ENCODE measurements at places on chromosomes 6 and 20.

DNA sequence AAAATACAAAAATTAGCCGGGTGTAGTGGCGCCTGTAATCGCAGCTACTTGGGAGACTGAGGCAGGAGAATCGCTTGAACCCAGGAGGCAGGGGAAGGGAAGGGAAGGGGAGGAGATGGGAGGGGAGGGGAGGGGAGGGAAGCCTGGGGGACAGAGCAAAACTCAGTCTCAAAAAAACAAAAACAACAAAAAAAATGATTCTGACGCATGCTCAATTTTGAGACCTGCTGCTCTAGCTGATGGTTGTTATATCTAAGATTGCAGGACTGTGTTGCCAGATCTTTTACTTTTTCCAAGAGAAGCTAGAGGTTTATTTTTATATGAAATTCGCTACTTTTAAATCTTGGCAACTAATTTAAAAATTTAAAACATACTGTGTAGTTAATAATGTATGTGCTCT is 2.4 kb upstream of the WFDC2 start:
- no peak for DNase-seq

DNA sequence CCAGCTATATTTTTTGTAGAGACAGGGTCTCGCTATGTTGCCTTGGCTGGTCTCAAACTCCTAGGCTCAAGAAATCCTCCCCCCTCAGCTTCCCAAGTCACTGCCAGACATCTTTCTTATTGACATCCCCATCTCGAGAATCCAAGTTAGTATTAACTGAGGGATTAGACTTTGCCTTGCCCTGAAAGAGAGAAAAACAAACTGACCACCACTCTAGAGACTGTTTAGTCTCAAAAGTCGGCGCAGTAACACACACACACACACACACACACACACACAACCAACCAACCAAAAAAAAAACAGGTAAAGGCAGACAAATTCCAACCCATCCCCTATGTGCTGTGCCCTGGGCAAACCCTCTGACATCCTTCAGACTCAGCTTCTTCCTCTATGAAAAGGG is 27.2 kb upstream of the PNPLA1 start:
- no peak for DNase-seq

DNA sequence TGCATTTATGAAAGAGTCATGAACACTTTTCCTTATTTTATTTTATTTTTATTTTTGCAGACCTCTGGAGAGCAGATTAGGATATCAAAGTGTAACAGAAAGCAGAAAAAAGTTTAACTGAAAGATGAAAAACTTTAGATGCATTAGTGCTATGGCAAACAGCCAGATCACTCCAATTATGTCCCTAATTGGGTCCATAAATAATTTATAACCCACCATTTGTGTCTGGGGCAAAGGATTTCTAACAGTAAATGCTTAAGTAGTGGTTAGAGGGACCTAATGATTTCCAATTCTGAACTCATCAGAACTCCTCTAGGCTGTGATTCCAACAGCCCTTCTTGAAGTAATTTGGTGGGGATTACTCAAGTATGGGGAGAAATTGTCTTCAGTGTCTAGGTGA is 93.7 kb upstream of the PROKR2 start:
- DNase-seq = no peak

DNA sequence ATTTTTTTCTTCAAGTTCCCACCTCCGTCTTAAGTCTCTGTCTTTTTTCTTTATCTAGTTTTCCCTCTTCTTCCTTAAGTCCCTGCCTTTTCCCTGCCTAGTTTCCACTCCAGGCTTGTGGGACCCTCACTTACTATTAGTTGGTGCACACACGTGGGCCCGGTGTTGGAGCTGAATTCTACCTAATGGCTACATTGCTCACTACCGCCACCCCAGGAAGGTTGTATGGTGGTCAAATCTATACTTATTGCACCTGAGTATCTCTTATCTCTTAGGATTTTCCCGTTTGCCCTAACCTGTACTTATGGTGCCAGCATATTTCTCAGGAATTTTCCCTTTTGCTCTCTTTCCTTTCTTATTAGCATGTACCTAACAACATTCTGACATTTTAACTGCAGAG is 692.8 kb downstream of the EPM2A start:
- no peak for DNase-seq

DNA sequence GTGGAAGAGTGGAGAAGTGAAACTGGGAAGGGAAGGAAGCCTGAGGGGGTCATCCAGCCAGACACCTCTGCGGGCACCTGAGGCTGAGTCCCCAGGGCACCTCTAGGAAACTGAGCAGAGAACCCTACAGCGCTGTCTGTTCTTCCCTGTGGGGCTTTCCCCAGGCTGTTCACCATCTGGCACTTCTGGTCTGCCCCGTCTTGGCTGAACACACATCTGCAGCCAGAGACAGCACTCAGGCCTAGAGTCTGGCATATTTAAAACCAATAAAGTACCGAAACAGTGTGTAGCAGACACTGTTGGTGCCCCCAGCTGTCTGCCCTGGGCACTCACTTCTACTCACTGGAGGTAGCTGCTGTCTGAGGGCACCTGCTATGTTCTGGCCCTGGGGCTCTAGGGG is 9.4 kb upstream of the ARFGEF2 start:
- DNase-seq = no peak

DNA sequence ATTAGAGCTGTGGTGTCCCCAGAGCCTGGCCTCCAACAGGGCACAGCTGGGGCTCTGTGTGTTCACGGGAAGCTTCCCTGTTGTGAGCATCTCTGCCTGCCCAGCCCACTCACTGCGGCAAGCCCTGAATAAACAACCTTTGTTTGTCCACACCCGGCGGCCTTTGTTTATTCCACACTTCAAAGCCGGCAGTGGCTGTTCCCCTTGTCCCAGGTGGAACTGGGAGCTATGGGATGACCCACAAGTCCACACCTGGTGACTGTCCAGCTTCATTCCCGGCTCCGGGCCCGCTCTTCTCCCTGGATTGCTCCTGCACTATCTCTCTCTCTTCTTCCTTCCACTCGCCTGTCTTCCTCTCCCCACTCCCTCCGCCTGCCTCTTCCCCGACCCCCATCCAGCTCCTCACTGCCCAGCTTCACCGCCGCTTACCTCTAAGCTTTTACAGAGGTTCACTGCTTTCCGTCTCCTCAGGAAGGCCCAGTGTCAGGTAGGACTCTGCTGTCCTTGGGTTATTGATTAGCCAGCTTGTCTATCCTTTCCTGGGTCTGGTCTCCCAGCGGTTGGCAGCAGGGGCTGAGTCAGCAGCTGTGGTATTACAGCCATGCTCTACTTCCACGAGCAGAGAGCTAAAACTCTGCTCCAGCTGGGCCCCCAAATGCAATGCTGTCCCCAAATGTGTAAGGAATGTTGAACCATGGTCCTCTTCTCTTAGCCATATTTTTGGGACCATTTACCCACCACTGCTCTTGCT is 17.8 kb downstream of the DACT2 start:
- DNase-seq = peak; percentile 63

DNA sequence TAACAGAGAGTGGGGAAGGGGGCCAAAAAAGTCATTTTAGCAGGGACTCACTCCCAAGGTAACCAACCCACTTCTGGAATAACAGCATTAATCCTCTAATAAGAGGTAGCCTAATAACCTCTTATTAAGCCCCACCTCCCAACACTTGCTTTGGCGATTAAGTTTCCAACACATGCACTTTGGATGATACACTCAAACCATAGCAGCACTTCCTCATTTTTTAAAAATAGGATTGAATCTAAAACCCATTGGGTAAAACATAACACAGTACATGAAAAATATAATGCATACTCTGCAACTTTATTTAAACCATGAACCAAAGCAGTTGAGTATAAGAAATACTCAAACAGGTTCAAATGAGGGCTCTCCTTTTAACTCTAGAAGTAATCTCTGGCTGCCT is 318.3 kb downstream of the HACE1 start:
- DNase-seq = no peak

GRCh38 chr6:108157981-108158525 is 7.8 kb upstream of the NR2E1 start:
- no peak for DNase-seq

- no peak for DNase-seq
Observed at GRCh38 chr6:44043479-44044153, 83.6 kb downstream of the MRPL14 start.

DNA sequence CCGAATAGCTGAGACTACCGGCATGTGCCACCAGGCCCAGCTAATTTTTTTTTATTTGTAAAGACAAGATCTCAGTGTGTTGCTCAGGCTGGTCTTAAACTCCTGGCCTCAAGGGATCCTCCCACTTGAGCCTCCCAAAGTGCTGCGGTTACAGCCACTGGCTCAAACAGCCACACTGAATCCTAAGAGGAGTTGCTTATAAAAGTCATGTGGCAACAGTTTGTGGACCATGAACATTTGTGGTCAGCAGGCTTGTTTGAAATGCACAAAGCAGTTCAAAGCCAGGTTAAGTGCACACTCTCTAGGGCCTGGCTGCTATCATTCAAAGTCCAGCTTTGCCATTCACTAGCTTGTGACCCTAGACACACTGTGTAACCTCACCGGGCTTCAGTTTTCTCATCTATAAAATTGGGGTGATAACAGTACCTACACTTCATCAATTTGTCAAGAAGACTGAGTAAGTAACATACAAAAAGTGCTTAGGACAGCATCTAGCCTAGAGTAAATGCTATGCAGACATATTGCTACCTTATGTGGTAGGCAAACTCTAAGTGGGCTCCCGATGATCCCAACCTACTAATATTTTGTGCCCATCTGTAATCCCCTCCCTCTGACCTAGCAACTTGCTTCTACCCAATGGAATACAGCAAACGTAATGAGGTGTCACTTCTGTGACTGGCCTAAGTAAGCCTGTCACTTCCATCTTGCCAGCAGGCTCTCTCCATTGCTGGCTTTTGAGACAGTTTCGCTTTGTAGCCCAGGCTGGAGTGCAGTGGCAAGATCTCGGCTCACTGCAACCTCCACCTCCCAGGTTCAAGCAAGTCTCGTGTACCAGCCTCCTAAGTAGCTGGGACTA is 122.9 kb downstream of the ZMYND8 start:
- DNase-seq = no peak

- DNase-seq = no peak
Observed at GRCh38 chr6:167576050-167576741, 250.5 kb upstream of the AFDN start.

DNA sequence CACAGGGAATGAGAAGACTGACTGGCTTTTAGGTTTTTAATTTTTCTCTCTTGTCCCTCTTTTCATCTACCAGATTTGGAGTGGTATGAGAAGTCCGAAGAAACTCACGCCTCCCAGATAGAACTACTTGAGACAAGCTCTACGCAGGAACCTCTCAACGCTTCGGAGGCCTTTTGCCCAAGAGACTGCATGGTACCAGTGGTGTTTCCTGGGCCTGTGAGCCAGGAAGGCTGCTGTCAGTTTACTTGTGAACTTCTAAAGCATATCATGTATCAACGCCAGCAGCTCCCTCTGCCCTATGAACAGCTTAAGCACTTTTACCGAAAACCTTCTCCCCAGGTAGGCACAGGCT is 644 bp downstream of the MAD2L1BP start:
- no peak for DNase-seq

DNA sequence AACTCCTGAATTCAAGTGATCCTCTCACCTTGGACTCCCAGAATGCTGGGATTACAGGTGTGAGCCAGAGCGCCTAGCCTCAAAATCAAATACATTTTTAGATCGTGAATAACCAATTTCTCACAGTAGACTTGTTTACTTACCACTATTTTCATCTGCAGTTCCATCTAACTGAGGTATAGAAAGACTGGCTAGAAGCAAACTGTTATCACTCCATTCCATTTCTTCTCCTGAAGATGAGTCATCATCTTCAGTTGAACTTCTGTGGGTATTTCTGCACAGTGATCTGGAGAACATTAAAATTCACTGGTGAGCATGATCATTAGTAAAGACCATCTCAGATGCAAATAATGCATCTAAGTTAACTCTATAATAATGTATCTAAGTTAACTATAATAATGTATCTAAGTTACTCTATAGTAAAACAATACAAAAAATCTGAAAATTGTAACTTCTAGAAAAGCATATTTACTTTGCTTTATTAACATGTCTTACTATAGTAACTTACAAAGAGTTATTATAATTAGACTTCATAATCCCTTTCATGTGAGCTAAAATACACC is 105.4 kb downstream of the REV3L start:
- DNase-seq = no peak

DNA sequence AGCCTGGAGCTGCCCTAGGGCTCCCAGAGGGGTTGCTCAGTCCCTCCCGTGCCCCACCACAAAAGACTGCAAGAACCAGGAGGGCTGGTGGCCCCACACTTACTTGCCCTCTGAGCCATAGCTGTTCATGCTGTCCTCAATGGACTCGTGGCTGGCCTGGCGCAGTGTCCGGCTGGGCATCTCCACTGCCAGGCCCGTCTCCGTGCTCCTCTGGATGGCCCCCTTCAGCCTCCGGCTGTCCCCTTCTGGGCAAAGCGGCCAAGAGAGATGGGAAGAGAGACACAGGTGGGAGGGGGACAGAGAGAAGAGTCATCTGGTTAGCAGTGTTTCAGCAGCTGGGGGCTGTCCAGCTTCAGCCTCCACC is 25.5 kb downstream of the KCNK15 start:
- no peak for DNase-seq

DNA sequence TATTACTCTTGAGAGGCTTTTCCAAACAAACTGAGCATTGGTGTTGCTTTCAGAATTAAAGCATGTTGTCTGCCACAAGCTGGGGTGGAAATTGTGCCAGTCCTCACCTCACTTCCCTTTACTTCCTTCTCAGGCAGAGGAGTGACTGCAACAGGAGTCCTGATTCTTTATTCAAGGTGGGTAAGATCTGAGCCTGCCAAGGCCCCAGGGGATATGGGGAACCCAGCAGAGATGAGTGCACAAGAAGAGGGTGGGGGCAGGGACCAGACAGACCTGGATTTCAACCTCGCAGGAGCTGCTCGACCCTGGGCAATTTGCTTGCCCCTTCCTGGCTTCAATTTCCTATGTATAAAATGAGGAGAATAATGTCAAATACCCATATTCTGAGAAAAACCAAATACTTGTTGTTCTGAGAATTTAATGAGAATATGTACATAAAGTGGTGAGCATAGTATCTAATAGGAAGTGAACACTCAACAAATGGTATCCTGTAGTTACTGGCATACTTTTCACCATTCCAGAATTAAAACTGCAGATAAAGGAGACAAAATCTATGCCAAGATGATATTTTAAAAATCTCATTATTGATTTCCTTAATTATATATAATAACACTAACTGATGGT is 17.8 kb downstream of the MAN1A1 start:
- DNase-seq = no peak

DNA sequence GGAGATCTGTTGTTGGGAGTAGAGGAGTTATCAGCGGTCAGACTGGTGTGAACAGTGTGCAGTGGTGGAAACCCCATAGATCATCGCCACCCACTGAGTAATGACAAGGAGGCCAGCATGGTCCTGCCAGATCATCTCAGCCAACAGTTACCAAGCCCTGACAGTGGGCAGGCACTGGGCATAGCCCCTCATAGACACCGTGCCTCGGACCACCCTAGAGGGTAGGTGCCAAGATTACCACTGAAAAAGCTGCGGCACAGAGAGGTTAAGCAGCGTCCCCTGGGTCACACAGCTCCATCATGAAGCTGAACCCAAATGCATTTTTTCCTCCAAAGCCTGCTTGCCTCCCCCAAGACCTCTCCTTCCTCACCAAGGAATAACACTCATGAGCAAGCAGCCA is 21.5 kb upstream of the BMP7 start:
- no peak for DNase-seq

GRCh38 chr6:130671119-130671518 is 156.1 kb upstream of the SMLR1 start:
- no peak for DNase-seq
